ENCODE measurements at places on chromosomes 2 and 18. TPM values are rescaled to one million over a fixed set of nuclear protein-coding genes. Genes with fewer than 3 reads are reported as not detected.

ONECUT2 gene
- 1.1 TPM for total RNA-seq

GRCh38 chr18:9017167-9017904 is 85.2 kb upstream of the NDUFV2 start:
- peak; percentile 94 for DNase-seq

DNA sequence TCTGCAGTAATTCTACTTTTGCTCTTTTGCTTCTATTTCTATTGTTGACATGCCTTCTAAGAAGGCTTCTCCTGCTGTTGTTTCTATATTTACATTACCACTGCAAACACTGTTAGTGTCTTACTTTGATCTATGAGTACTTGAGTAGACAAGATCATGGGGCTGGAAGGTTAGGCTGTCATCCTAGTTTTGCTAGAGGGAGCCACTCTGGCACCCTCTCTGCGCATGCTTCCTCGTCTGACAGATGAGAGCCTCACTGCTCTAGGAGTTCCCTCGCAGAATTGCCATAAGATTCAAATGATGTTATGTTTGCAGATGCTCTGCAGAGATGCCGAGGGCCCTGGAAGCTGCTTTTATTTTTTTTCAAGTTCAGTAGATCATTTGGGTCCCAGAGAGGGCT is 185.6 kb downstream of the RNF144A start:
- DNase-seq: no peak

- DNase-seq: peak; percentile 47
These were observed 36.4 kb downstream of the COL5A2 start for GRCh38 chr2:189142893-189143759.

- DNase-seq: no peak
These were observed 210.9 kb downstream of the L3MBTL4 start for GRCh38 chr18:6203791-6204190.

GRCh38 chr18:56235071-56235470 is 403.3 kb downstream of the TXNL1 start:
- DNase-seq: no peak

- no peak for DNase-seq
These were observed 183.8 kb upstream of the MSH6 start for GRCh38 chr2:47599171-47599570.

LOXHD1 gene
- total RNA-seq: not detected

DNA sequence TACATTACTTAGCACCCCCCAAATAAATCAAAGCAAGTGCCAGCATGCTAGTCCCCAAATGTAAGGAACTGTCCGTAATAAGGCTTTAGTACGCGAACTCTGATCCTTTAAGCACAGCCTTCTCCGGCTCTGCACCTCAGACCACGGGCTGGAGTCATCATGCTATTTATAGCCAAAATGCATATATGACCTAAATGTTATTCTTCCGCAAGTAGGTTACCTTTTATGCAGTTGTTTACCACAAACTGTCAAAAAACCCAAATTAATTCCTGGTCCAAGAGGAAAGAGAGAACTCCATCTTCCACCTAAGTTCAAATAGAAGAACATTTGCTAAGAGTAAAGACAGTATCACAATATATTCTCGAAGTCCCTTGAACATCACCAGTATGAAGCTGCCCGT is 42.7 kb downstream of the ZNF516 start:
- peak; percentile 38 for DNase-seq

TMEM87B gene
- 14.1 TPM for total RNA-seq

- DNase-seq: no peak
These were observed 31.5 kb upstream of the RASGRP3 start for GRCh38 chr2:33444967-33445366.

SPP2 gene
- not detected for total RNA-seq

- DNase-seq: no peak
These were observed 820.8 kb downstream of the TDRD15 start for GRCh38 chr2:21944536-21944935.

DNA sequence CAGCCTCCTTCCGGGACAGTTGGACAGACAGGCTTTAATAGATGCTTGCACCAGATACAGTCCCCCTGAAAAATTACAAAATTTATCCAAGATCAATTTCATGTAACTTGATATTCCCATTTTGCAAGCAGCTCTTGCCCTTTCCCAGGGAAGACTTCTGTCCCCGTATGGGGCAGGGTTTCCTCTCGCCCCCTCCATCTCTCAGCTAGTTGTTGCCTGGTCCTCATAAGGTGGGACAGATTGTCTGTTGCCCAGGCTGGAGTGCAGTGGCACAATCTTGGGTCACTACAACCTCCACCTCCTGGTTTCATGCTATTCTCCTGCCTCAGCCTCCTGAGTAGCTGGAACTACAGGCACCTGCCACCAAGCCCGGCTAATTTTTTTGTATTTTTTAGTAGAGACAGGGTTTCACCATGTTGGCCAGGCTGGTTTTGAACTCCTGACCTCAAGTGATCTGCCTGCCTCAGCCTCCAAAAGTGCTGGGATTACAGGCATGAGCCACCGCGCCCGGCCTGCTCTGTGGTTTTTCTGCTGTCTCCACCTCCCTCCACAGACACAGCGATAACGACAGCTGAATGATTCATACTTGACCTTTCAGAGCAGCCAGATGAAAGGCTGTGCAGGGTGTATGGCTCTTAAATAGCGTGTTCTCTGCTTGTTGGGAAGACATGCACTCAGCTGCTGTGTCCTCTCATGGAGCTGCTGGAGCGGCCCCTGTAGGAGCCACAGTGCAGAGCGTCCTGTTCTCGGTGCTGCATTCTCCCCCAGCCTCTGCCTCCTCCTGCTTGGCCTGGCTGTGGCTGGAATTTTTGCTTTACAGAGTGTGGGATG is 61.4 kb downstream of the TTC39C start:
- peak; percentile 91 for DNase-seq

ACKR3 gene
- total RNA-seq: 5.4 TPM

DNA sequence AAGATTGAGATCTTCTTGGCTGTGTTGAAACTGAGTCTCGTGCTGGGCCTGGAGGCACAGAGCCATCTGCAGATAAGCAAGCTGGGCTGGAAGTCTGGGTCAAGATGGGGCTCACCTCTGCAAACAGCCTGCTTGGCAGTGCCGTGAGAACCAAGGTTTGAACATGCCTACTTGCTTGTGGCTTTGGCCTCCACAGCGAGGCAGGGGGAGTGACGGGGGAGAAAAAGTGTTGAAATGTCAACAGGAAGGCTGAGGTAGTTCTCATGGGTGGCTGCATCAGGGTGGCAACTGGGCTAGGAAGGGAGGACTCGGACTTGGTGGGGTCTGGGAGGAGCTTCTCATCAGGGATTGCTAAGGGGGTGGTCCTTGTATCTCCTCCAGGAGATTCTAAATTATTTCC is 99.7 kb downstream of the THNSL2 start:
- peak; percentile 7 for DNase-seq

DNA sequence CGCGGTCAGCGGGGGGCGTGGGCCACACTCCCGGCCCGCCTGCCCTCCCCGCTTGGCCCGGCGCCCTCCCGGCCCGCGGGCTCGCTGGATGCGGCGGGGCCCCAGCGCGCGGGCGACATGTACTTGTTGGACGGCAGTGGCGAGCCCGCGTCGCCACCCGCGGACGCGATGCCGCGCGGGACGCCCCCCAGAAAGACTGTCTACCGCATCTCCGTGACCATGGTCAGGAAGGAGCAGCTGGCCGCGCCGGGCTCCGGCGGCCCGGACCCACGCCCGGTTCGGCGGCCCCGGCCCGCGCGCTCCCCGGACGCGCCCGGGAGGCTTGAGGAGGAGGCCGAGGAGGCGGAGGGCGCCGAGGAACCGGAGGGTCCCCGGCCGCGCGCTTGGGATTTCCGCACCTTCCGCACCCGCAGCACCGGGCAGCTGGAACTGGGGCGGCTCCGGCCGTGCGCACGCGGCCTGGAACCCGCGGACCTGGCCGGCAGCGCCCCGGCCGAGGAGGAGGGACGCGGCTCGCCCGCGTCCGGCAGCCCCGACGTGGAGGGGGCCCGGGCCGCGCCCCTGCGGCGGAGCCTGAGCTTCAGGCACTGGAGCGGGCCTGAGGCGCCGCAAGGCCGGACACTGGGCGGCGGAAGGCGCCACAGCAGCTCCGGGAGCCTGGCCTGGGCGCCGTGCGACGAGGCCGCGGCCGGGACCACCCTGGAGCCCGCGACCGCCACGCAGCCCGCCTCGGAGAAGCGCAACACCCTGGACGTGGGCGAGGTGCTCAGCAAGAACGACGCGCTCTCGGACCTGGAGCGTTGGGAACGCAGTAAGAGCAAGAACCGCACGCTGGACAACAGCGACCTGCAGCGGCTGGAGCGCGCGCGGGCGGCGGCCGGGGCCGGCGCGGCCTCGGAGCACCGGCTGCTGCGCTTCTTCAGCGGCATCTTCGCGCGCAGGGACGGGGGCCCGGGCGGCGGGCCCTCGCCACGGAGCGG is 176.4 kb downstream of the AGAP1 start:
- DNase-seq: peak; percentile 76

BMP10 gene
- not detected for total RNA-seq

- DNase-seq: no peak
These were observed 31.0 kb upstream of the NFE2L2 start for GRCh38 chr2:177295484-177295883.

PMAIP1 gene
- total RNA-seq: 47.8 TPM

DNA sequence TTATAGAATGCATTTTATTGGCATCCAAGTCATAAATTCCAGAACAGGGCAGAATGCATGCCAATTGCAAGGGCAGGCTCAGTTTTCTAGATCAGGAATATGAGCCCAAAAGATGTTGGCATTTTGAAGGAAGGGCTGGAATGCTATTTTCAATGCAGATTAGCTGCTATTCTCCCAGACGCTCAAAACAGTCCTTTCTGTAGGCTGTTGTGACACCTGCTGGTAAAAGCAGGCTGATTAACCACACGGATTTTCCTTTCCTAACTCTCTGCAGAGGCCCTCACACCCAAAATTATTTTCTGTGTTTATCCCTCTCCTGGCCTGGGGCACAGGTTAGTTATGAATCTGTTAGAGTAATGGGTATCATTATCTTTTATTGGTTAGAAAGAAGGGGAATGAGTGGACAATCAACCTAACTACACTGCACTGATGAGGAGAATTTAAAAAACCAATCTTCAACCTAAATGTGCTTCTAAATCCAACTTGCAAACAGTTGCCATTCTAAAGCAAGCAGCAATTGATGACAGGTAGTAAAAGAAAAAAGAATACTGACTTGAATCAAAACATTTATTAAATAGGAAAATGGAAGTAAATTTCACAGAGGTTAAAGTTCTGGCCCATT is 94.0 kb downstream of the PLA2R1 start:
- DNase-seq: peak; percentile 45

DNA sequence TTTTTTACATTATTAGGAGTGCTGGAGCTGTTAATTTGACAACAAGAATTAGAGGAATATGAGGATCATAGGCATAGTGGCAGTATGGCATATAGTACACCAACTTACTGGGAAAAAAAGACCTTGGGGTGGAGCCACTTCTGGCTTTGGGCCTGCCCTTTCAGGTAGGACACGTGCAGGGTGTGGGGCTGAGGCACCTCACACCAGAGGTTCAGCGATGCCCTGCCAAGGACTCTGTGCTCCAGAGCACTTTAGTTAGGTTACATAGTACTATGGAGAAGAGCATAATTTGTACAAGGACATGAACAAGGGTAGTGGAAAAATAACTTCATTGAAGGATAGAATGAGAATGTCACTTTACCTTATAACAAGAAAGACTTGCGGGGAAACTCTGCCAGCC is 77.1 kb upstream of the CD302 start:
- no peak for DNase-seq

GRCh38 chr2:148817210-148817708 is 57.8 kb upstream of the KIF5C start:
- DNase-seq: no peak

RAX gene
- not detected for total RNA-seq

DNA sequence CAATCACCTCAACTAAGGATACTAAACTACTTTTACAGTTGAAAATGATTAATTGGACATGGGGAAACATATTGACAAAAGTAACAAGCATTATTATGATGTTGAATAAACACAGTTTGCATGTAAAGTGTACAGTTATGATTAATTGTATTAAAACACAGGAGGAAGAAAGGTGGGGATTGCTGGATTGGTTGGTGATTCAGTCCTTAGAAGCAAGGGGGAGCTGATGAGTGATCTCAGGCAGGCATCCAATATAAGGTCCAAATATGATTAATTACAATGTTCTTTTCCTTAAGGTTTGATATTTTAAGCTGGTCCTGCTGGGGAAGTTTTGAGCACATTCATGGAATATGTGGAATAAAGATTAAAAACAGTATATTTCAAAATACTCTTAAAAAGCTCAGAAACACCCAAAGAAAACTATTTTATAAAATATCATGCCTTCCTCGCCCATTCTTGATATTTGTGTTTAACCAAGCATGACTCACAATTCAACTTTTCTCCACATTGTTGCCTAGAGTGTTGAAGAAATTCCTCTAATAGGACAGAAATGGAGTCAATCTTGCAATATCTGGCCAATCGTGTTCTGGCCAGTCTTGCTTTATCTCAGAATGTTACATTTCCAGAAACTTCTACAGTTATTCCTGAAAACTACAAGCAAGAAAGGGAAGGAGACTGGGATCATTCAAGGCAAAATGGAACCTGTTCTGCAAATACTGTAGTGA is 268.2 kb downstream of the RPIA start:
- DNase-seq: peak; percentile 18
